NCI-H1436 treated with DMSO at 0.1 percent for 48 hours (cell line): ENCODE measurements at places on chromosomes 12 and 14.

GRCh38 chr14:91112194-91112593 lies 1.7 kb upstream of the DGLUCY start:
- no peak for DNase-seq

GRCh38 chr12:89244536-89244935 lies 107.8 kb downstream of the DUSP6 start:
- DNase-seq, result no peak

GRCh38 chr14:99715266-99716000 lies 31.3 kb downstream of the CYP46A1 start:
- no peak for DNase-seq

DNA sequence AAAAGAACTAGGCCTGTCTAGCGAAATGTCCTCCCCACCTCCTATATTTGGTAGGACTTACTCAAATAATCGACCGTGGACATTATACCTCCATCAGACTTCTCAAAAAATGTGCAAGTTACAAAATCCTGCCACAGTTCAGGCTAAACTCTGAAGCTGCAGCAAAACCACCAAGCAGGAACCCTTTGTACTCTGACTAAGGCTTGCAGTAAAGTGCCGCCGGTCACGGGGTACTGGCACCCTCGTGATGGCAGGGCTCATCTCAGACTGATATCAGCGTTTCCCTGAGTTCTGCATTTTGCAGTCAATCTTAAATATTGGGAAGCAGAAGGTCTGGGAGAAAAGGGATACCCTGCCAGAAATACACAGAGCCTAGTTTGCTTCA lies 17.1 kb downstream of the SLC11A2 start:
- no peak for DNase-seq

- no peak for DNase-seq
Observed at GRCh38 chr12:53328043-53328435, 6.6 kb upstream of the AAAS start.

- DNase-seq, result no peak
Observed at GRCh38 chr12:44674875-44675274, 201.2 kb downstream of the NELL2 start.

- DNase-seq, result no peak
Observed at GRCh38 chr12:47079981-47080724, 394 bp upstream of the AMIGO2 start.

GRCh38 chr12:121379945-121380344 lies 20.0 kb upstream of the RNF34 start:
- DNase-seq, result no peak

DNA sequence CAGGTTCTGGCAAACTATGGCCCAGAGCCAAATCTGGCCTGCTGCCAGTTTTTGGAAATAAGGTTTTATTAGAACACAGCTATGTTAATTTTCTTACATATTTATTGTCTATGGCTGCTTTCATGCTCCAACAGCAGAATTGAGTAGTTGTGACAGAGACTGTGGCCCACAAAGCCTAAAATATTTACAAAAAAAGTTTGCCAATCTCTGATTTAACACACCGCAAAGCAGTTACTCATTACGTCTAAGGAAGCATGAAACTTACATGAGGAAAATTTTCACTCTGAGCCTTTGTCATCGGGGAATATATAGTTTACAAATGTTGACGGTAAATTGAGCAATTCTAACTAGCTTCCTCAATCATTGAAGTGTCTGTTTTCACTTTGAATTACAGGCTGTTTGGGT lies 96.5 kb downstream of the UNC79 start:
- DNase-seq, result no peak

DNA sequence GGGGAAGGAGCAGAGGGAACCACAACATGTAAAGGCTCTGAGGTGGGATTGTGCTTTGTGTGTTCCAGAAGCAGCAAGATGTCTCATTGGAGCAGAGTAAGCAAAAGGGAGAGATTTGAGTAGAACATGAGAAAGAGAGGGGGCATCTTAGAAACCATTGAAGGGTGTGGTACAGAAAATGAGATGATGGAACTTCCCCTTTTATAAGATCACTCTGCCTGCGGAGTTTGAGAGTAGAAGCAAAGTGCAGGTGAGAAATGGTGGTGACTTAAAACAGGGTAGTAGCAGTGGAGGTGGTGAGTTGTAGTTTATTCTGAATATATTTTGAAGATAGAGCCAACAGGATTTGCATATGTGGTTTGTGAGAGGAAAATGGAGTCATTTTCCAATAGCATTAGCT lies 56.0 kb downstream of the FBXO34 start:
- no peak for DNase-seq

- DNase-seq, result no peak
Observed at GRCh38 chr14:32472512-32473463, 143.7 kb downstream of the AKAP6 start.

DNA sequence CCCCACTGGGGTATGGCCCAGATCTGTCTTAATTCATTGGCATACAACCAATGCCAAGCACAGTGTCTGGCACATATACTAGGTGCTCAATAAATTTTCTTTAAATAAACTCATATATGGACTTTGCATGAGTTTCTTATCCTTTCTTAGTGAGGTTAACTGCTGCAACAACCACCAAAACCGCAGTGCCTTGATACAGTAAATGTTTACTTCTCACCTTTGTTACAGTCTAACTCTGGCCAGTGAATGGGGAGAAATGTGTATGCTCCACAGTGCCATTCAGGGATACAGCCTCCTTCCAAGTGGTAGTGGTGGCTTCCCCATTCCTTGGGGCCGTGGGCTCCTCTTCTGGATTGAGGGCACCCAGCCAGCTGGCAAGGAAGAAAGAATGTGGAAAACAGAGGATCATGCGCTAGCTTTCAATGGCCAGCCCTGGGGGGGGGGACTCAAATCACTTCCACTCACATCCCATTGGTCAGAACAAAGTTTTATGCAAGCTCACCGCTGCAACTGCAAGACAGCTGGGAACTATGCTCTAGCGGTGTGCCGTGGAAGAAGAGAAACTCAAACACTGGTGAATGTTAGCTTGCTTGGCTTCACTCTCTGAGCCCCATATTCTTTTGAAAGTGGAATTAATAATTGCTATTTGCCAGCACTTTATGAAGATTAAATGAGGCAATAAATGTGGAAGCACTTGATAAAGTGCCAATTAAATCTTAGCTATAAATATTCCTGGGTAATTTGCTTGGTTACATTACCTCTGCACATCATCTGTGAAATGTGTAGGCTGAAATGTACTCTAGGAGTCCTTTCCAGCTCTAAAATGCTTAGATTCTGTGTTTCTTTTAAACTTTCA lies 51.0 kb upstream of the SOCS2 start:
- DNase-seq, result no peak
